Vagina (tissue), 2 donors: ENCODE measurements at places on chromosomes 12 and 14.

GRCh38 chr12:50222275-50222783 lies 55.2 kb upstream of the CERS5 start:
- DNase-seq: no peak

DNA sequence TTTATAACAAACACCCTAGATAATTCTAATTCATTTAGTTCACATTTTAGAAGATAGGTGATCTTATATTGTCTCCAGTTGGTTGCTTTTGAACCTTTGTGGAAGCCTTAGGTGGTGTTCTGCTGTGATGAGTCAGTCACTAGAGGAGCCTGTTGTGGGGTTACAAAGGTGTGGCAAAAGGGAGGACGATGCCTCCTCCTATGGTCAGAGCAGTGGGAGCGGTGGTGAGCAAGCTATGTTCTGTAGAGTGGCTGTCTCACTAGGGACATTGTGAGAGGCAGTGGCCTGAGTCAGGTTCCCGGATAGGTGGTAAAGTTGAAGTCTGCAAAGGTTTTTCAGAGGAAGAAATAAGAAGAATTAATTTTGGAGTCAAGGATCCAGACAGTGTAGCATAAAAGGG lies 71.6 kb upstream of the USP44 start:
- no peak for DNase-seq

- DNase-seq: no peak
Observed at GRCh38 chr12:114400361-114400811, 5.6 kb downstream of the TBX5 start.

GRCh38 chr14:64112867-64113678 lies 181.1 kb downstream of the ESR2 start:
- DNase-seq: no peak

DNA sequence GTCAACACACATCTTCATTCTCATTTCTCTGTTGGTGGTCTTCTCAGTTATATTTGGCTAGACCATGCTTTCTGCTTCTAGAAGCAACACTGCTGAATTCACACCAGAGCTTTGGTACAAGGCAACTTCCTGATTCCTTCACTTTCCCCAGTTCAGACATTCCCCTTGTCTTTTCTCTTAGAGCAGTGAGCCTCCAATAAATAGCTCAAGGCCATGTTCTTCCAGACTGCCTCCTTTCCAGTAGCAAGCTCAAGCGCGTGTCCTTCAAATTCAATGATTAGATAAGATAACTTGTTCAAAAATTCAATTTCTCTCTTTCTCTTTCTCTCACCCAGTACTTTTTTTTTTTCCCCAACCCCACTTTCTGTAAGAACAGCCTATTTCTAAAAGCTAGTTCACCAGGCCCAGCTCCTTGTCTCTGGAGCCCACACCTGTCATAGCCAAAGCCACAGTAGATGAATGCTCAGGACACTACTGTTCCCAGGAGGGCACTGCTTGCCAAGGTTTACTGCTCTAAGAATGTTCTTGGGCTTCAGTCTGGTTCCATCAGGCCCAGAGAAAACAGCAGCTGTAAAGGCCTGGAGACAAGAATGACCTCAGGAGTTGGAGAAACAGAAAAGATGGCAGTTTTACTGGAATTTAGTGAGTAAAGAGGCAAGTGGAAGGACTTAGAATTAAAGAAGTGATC lies 17.7 kb downstream of the TBK1 start:
- DNase-seq: no peak

DNA sequence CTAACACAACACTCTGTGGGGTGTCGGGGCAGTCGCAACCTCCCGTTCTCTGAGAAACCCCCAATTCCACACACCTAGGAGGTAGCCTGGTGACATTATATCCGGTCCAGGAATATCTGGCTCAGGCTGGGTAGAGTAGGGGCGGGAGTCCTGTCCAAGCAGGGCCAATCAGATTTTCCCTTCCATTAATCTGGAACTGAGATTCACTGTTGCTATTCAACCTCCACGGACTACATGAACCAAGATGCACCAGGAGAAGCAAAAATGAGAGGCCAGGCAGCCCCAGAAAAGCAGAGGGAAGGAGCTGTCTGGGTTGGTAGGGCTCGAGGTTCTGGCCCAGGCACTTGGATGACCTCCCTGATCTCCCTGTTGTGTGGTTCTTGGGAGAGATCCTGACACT lies 51.0 kb downstream of the NINJ2 start:
- no peak for DNase-seq

GRCh38 chr14:34181338-34181737 lies 230.5 kb upstream of the EGLN3 start:
- DNase-seq: no peak

GRCh38 chr12:39442831-39443080 lies 164 bp downstream of the KIF21A start:
- DNase-seq: no peak

GRCh38 chr12:42607584-42608058 lies 18.1 kb upstream of the PRICKLE1 start:
- DNase-seq: no peak

- DNase-seq: no peak
Observed at GRCh38 chr14:103384450-103385151, 614 bp upstream of the MARK3 start.

DNA sequence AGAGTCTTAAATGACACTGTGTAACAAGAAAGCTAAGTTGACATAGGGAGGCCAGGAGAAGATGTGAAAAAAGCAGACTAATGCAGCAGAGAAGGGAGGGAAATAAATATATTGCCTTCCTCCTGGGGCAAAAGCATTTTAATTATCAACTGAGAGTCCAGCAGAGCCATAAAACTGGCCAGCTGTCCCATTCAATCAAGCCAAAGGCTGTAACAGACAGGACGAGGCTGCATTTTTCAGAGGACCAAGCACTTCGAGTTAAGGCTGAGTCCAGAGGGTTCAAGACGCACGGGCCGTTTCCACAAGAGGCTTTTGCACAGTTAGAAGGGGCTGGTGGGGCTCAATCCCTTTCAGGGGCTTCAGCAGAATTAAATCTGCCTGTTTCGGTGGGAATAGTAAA lies 20.4 kb downstream of the MAP3K9 start:
- no peak for DNase-seq

DNA sequence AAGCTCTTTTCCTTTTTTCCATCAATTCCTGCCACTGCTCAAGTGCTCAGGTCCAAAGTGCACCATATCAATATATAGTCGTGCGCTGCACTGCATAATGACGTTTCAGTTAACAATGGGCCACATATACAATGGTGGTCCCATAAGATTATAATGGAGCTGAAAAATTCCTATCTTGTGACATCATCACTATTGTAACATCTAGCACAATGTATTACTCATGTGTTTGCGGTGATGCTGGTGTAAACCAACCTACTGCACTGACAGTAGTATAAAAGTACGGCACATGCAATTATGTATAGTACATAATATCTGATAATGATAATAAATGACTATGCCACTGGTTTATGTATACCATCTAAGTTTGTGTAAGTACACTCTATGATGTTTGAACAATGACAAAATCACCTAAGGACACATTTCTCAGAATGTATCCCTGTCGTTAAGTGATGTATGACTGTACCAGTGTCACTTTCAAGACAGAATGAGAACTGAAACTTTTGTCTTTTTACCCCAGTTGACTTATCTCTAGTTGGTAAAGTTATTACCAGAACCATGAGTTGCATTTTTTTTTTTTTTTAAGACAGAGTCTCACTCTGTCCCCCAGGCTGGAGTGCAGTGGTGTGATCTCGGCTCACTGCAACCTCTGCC lies 53.7 kb upstream of the INSM2 start:
- no peak for DNase-seq

DNA sequence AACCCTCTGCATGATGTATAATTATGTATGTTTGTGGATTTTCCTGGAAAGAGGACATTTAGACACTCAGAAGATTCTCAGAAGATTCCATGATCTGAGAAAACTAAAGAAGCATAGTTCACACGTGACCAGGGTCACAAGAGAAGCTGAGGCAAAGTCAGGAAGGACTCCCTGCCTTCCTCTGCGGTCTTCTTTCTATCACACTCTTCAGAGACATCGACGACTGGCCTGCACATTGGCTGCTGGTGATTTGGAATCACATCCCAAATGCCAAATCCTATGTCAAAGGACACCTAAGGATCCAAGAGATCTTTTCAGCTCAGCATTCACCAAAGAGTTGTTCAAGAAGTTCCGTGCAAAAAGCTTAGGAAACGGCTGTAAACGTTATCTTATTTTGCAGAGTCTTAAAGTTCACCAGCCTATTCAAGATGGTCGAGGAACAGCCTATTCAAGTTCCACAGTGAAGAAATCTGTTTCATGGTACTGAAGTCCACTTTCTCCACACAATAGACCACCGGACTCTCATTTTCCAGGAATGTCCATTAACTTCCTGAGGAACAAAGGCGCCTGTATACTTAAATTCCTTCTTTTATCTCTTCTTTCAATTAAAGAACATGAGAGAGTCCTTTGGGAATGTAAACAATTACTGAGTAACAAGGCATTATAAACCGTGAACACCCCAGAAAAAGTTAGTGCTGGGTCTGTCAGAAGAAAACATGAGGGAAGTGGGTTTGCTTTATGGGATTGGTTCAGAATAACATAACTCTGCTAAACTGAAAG lies 42.1 kb downstream of the IGF1 start:
- no peak for DNase-seq

GRCh38 chr14:103563226-103563620 lies 463 bp downstream of the COA8 start:
- no peak for DNase-seq

DNA sequence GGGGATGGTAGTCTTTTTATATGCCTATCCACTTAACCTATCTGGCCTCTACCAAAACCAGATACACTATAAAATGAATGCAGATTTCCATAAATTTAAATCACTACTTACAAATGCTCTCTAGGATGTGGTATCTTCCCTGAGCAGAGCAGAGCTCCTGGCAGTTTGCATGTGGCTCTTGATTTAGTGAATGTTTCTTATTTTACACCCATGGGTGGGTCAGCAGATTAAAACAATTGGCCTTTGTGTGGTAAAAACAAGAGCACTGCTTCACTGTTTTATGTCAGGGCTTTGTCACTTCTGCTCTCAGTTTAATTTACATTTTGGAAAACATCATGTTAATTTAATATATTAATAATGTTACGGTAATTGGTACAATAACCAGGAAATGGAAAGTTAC lies 5.5 kb downstream of the TAS2R19 start:
- no peak for DNase-seq

- no peak for DNase-seq
Observed at GRCh38 chr14:65945327-65945726, 532.8 kb downstream of the FUT8 start.

DNA sequence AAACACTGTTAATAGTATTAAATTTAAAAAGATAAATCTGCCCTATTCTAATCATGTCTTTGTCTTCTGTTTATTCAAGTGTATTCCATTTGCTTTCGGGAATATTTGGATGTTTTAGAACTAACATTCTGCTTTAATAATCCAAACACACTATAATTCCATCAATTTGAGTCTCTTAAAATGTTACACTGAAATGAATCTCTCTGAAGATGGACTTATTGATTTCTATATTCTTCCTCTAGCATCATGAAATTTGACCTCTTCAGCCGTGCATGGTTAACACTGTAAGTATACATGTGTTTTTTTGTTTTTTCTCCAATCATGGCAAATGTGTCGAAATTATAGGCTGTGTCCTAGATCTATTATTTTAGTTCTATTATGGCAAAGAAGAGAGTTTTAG lies 339.2 kb downstream of the ACSS3 start:
- DNase-seq: no peak

DNA sequence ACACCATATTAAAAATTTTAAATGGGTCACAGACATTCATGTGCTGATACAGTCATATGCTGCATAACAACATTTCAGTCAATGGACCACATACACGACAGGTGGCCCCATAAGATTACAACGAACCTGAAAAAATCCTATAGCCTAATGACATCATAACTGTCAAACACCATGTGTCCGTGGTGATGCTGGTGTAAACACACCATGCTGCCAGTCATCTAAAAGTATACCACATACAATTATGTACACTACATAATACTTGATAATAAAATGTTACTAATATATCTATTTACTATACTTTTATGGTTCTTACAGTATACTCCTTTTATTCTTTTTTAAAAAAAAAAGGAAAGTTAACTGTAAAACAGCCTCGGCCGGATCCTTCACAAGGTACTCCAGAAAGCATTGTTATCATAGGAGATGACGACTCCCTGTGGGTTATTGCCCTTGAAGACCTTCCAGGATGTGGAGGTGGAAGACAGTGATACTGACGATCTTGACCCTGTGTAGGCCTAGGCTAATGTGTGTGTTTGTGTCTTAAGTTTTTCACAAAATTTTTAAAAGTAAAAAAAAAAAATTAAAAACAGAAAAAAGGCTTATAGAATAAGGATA lies 5.0 kb upstream of the TDG start:
- DNase-seq: no peak

DNA sequence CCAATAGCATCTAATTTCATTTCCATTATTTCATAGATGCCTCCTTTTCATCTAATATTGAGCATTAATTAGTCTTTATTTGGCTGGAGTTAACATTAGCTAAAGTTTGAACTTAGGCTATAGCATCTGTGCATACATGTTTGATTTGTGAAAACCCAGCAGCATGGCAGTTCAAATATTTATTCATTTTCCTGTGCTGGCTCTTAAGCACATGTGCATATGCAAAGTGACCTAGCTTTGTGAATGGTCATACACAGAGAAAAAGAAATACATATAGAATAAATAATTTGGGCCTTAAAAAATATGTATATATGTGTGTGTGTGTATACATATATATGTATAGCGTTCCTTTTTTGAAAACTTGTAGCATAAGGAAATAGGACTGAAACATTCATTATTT lies 117.8 kb downstream of the HMGA2 start:
- no peak for DNase-seq

DNA sequence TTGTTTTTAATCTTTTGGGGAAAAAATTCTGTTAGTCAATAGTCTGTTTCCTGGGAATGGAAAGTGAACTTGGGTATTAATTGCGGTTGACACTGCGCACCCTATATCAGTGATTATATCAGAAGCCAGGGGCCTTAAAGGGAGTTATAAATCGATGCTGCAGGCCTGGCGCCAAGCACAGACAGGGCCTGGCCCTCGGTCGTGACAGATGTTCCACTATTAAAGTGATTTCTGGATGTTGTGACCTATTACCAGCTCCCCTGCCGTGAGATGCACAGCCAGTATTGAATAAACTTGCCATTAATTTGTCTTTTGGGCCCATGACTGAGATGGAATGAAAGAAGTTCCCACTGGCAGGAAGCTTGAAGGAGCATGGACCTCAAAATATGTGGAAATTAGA lies 45.1 kb upstream of the KITLG start:
- DNase-seq: no peak

- DNase-seq: no peak
Observed at GRCh38 chr12:106840243-106840642, 65.8 kb downstream of the RIC8B start.

DNA sequence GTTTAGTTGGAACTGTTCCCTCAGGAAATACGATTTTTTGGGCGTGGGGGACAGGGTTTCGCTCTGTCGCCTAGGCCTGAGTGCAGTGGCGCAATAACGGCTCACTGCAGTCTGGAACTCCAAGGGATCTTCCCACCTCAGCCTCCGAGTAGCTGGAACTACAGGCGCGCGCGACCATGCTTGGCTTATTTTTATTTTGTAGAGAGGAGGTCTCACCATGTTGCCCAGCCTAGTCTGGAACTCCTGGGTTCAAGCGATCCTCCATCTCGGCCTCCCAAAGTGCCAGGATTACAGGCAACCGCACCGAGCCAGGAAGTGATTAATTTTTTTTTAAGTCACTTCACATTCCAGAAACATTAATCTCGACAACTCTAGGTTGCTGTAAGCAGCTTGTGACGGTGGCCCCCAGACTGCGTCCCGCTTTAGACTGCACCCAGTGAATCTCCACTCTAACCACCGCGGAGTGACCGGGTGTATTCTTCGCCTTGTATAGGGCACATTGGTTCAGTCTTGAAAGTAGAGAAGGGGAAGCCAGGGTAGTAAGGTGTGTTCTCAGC lies 830 bp upstream of the MIS18BP1 start:
- DNase-seq: no peak

GRCh38 chr12:65125975-65126374 lies 4.9 kb upstream of the WIF1 start:
- DNase-seq: no peak
